Endodermal cell (in vitro differentiated cells): ENCODE measurements at places on chromosomes 12 and 14.

GRCh38 chr14:97411938-97412612 is 614.9 kb downstream of the VRK1 start:
- peak; percentile 76 for DNase-seq

DNA sequence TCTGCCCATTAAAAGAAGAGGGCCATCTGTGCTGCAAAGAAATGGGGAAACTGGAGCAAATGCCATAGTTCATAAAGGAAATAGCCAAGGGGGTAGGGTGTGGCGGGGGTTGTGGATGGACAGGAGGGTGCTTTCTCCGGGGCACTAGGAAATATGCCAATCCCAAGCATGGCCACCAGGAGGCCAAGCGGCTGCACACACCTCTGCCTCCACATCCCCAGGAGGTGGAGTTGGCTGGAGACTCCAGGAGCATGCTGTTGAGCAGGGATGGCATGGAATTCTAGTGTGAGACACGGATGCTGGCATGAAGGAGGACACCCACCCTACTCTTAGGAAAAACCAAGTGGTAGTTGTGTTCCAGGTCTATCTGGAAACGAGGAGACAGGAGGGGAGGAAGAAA is 25.2 kb downstream of the NID2 start:
- peak; percentile 85 for DNase-seq

GRCh38 chr14:54759982-54760585 is 142.5 kb downstream of the GCH1 start:
- DNase-seq, result no peak

- DNase-seq, result no peak
These were observed 479 bp downstream of the SEL1L start for GRCh38 chr14:81533212-81533535.

DNA sequence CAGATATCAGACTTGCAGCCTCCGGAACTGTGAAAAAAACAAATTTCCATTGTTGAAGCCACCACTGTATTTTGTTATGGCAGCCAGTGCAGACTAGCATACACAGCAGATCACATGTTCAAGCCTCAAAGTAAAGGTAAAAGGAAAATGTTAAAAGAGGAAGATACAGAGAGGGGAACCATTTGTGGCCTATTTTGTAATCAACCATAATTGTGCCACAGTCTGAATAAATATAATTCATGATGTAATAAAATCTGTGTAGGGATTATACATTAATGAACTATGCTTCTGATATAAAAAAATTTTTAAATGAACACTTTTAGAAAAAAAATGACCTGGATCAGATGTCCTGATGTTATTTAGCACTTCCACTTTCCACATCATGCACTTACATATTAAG is 79.6 kb downstream of the SLC16A7 start:
- DNase-seq, result no peak

DNA sequence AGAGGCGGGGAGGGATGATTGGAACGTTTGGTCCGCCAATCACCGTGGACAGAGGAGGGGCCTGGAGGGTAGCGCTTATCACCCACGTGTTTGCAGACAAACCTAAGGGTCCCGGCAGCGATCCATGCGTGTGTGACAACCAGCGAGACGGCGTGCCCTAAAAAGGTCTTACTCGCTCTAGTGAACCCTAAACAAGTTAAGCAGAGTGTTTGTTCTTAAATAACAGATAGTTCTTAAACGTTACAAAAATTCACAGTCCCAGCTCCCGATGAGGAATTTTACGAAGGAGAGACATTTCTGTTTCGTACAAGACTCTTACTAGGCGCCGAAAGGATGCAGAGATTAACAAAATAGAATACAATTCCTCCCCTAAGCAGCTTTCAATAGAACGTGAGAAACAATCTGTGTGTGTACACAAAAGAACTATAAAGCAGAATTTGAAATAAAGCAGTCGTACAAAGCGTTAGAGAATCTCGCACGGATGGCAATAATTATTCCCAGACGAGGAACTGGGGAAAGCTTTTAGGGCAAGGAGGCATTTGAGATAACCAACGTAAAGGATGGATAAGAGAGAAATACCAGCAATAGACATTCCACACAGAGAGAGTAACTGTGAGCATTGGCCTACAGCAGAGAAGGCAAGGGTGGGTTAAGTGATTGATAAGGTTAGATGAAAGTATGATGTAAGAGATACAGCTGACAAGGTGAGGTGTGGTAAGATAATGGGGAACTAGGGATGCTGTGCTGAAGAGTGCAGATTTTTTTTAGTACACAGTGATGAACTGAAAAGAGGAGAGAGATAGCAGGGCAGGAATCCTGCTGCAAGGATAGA is 831 bp upstream of the RPS6KA5 start:
- no peak for DNase-seq

GRCh38 chr12:20119596-20120402 is 248.5 kb upstream of the PDE3A start:
- no peak for DNase-seq
